ENCODE measurements at places on chromosomes 5 and 9.

DNA sequence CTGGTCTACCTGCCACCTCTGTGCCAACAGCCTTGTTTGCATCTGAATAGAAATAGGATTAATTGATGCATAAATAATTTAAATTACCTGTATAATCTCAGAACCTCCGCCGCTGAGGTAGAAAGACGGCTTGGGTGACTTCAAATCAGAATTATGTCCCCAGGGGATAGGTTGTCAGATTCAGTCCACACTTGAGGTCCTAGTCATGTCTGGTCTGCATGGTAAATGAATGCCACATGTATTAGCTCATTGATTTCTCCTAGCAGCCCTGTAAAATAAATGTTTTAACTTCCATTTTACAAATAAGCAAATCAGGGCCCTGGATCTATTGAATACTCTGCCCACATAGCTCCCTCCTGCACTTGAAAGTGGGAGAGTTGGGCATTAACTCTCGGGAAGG, 368.0 kb upstream of the WWC1 start:
- DNase-seq, result no peak

- DNase-seq, result no peak
These were observed 22.2 kb downstream of the SLC12A7 start for GRCh38 chr5:1089621-1090040.

GRCh38 chr9:13534006-13534405, 254.5 kb upstream of the MPDZ start:
- no peak for DNase-seq

DNA sequence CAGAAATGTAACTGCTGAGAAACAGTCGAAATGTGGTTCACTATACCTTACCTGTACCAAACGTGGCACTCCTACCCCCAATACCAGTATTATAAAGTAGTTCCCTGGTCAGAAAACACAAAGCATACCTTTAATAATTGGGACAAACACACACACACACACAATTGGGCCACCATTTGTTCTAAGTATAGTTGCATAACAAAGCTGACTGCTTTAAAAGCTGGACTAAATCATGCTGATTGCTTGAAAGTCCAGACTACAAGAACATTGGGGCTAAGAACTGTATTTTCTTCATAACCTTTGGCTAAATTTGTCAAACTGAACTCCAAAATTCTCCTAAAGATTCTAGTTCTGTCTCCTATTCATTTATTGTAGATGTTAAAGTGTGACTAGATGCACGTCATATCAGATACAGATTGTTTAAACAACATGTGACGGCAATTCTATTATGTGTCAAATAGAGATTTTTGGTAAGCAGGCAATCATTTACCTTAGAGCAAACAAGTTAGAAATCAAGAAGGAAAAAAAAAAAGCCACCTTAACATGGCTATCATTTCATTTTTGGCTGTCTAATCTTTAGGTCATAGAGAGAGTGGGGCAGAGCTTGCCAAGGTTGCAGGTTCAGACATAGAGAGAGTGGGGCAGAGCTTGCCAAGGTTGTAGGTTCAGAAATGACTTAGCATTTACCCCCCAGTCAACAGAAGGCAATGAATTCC, 265.1 kb downstream of the ARL15 start:
- DNase-seq, result no peak

- no peak for DNase-seq
These were observed 339.3 kb upstream of the SLC30A5 start for GRCh38 chr5:68754536-68754935.

DNA sequence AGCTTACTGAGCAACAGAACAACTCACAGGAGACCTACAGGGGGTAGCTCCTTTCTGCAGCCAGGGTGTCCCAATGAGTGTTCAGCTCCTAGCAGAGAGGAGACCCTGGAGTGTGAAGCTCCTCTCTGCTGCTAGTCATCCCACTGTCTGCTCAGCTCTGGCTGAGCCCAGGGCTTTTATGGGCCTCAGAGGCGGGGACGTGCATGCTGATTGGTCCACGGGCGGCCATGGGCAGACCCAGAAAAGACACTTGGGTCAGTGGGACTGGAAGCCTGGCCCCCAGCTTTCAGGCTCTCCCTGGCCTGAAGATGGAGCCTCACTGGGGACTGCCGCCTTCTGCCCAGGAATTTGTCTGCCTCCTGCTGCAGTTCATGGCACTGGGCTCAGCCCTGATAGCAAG, 40.6 kb downstream of the TSPAN17 start:
- no peak for DNase-seq

DNA sequence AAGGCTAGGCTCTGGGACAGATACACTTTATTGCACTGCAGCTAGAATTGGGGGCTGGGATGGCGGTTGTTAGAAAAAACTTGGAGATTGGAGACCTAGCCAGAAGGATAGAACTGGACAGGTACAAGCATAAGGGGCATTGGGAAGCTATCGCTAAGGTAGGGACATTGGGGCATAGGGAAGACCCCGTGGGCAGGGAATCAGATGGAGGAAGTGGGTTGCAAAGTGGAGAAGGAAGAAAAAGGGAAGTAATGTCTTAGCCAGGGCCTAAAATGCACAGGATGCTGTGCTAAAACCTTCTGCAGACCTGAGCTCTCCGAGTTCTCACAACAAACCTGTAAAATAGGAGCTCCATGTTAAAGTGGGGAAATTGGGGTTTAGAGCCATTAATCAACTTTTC, 178.2 kb downstream of the ZDHHC21 start:
- DNase-seq, result no peak

DNA sequence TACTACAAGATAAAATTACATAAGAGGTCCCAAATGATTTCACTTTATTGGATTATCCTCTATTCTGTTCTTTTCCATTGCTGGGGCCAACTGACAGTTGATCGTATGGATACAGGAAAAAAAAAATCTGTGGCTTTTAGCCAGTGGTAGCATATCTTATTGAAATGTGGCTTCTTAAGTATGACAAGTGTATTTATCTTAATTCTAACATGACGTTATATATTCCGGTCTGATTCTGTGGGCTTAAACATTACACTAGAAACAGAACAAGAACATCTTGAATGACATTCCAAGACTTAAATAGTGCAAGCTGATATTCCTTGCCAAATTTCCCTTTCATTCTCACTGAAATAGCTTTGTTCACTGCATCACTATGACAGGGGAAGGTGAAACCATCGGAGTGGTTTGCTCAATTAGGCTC, 117.9 kb downstream of the INSYN2B start:
- DNase-seq, result no peak

DNA sequence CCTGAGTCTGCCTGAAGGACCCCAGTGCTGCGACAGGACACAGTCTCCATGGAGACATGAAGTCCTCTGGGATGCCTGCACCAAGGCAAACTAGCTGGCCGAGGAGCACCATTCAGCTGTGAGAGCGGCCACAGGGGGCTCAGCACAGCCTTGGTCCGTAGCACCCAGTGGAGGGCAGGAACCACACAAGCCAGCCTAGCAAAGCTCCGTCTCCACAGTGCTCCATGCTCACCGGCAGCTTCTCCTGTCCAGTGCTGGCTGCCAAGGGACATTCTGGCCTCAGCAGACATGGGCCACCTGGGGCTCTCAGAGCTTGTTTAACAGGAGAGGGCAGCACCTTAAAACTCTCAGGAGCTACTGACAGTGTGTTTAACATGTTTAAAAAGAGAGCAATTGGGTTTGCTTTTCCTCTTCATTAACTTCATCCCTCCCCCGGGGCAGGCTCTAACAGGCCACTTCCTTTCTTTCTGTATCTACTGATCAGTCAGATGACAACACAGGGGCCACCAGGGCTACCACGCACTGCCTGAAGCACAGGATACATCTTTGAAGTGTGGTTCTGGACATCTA, 57.0 kb downstream of the SECISBP2 start:
- no peak for DNase-seq

GRCh38 chr5:177440211-177440989, 6.2 kb upstream of the PRR7 start:
- no peak for DNase-seq

DNA sequence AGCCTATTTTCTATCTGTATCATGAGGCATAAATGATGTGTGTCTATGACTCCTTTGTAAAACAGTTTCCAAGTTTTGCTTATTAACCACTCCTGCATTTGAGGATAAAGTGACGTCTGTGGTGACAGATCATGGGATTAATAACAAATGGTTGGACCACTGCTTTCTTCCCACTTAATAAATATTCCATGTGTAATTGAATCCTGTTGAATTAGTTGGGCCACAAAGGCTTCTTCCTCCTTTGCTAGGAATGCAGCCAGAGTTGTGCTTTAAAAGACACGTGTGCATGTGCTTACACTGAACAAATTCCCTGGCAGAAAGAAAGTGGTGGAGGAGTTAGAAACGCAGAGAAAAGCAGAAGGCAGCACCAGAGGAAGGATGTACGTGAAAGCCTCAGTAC, 150.2 kb downstream of the ACTBL2 start:
- DNase-seq, result no peak
